ENCODE measurements at places on chromosomes 3 and 15.

- DNase-seq, result no peak
Observed at GRCh38 chr3:193850084-193850619, 257.1 kb downstream of the OPA1 start.

GRCh38 chr3:16113704-16114103 lies 60.8 kb upstream of the GALNT15 start:
- no peak for DNase-seq

- DNase-seq, result no peak
Observed at GRCh38 chr15:40151991-40152390, 8.9 kb upstream of the BUB1B start.

DNA sequence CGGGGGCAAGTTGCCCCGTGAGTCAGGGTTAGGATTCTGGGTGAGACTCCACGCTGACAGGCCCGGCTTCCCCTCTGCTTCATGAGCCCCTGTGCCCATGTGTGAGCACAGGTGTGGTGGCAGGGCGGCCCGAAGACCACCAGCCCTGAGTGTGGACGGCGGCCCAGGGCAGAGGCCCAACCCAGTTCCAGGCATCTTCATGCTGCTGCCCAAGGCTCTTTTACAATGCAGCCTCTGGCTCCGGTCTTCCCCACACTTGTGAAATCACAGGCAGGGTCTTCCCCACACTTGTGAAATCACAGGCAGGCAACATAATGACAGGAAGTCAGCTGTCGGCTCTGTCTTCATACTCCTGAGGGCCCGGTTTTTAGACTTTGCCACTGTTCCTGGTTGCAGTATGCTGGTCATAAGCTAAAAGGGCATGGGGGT lies 78.8 kb downstream of the AAGAB start:
- no peak for DNase-seq

DNA sequence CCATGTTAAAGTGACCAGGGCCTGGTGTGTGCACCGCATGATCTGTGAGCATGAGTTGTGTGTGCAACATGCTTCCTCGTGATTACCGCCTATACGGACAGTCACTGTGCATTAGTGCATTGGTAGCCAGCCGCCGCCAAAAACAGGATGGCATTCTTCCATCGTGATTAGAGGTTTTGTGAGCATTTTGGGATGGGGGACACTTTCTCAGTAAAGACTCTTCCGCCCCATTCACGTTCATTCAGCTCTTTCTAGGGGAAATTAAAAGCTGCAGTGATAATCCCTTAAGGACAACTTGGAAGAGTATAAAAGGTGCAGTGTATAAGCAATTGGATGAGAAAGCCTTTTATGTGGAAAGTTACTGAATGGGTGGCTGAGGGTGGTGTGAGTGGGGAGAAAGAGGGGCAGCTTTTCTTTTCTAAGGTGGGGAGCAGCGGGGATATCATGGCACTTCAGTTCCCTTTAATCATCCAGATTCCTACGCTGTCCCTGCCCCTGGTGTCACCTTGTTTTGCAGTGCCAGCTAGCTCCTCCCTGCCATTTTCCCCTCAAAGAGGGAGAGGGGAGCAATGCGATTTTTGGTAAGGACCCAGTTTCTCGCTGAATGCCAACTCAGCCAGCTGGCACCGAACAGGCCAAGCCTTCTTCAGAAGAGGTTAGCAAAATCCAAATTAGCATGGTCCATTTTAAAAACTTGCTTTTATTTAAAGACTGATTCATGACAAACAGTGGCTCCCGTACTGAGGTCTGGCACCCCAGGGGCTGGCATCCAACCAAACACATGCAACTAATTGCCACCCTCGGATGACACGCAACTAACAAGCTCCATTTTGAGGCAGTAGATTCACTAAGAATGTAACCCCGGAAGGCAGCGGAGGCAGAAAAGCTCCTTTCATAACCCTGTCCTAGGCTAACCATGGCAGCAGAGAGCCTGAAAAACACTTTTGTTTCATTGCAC lies 447.8 kb downstream of the FHIT start:
- DNase-seq, result no peak

DNA sequence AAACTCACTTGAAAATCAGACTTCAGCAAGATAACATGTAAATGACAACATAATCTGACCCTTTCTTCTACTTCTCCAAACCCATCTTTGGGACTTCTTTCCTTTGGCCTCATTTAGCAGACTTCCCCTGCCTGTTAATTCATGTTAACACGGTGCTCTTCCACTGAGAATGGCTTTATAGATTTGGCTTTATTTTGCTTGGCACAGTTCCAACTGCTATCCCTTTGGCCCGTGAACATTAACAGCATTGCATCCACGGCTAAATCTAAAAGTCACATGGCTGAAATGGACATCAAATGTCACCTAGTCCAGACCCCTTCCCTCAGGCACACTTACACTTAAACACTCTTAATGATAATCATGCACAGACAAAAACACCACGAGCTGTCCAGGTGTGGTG lies 3.8 kb downstream of the ZMAT3 start:
- DNase-seq, result no peak

- DNase-seq, result no peak
Observed at GRCh38 chr3:75294124-75294523, 370.0 kb upstream of the FRG2C start.

DNA sequence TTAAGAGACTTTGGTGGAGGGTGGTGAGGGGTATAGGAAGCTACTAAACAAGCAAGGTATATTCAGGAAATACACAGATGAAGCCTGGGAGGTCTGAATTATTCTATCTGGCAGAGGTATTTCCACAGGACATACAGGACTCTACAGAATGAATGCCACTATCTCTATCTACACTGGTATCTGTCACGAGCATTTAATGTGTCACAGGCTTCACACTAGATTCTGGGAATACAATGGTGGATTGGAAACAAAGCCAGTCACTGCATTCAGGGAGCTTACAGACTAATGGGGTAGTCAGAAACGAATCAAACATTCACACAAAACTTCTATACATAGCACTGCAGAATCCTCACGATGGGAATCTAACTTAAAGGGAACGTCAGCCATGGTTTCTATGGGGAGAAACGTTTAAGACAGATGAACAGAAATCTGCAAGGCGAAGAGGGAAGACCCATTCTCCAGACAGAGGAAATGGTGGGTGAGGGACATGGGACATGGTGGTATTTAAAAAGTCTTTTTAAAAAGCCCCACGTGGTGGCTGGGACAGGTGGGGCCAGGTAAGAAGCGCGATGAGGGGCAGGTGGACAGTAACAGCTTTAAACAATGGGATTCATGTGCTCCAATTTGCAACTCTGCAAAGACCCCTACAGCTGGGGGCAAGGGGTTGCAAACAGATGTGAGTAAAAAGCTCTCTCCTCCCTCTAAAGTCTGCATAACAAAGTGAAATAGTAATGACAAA lies 16.5 kb downstream of the LRIG1 start:
- no peak for DNase-seq

DNA sequence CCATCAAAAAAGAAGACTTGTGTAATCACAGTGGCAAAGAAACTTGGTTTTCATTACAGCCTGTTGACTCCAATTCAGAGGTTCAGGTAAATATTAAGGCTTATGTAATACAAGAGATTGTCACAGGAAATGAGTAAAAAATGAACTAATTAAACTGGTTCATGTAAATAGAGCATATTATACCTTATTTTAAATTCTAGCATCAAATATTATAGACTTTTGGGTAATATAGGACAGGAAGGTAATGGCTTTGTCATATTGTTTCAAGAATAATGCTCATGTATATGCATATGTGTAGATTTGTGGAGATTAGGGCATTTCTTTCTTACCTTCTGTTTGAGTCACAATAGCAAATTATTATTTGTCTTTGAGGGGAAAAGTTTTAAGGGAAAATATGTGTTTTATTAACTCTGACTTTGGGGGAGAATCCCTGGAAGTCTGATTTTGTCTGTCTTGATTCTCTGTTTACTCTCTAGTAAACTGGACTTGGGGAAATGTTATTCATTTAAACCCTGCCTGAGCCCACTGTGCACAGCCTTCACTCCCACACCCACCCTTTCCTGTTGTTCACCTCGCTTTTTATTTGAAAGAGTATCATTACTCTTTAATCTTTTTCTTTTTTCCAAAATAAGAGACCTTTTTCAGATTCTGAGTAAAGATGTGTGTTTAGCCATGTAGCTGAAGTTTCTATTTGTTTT lies 43.0 kb downstream of the RASA2 start:
- DNase-seq, result peak; percentile 10

DNA sequence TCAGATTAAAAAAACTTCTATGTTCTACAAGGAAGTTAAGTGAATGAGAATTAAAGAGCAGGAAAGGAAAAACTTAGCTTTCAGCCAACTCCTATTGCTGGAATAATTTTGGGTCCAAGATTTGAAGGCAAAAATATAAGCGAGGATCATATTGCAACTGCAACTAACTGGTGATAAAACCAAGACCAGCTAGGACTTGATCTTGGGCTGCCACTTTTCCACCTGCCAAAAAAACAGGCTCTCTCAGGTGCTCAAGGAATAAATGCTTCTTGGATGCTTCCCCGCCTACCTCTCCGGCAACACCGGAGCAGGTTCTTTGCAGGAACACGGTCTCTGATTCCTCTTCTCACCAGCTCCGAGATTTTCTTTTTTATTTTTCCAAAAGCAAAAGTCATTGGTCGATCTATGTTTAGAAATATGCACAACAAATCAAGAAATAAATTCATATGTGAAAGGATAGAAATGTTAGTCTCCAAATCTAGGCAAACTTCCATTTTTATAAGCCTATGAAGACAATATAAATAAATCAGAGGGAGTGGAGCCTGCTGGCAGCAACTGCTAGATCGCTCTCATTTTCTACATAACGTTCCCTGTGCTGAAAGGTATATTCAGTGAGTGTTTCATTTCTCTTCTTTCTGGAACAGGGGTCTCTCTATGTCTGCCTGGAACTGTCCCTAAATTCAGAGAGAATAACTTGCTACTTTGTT lies 241.9 kb downstream of the NTRK3 start:
- no peak for DNase-seq

DNA sequence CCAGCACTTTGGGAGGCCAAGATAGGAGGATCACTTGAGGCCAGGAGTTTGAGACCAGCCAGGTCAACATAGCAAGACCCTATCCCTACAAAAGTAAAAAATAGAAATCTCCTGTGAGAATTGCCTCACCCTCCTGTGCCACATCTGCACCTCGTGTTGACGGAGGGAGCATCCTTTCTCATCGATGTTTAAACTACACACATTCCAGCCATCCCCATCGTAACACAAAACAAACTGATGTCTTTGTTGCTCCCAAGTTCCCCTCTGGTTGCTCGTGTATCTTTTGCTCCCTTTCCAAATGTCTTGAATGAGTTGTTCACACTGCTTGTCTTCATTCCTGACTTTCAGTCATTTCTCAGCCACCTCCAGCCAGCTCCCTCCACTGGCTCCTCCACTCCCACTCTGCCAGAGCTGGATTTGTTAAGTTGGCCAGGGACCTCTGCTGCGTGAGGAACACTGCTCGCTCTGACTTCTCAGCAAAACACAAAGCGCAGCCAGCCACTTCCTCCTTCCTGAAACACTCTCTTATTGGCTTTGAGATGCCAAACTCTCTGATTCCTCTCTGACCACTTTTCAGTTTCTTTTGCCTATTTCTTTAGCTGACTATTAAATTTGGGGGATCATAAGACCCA lies 53.6 kb upstream of the ATP13A3 start:
- DNase-seq, result no peak

DNA sequence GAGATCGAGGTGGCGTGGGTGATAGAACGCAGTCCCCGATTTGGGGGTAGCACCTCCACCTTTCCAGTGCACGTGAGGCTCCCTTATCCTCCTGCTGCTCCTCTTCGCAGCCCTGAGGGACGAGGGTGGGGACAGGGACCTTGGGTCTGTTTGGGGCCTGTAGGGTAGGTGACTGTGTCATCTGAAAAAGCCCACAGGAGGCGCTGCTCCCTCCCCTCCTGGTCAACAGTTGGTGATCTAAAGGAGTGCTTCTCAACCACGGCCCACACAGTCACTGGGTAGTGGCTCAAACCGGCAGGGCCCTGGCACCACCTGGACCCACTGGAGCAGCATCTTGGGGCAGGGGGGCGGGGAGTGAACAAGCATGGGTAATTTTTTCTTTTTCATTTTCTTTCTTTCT lies 7.1 kb downstream of the LRRK1 start:
- DNase-seq, result no peak

GRCh38 chr3:189229196-189229828 lies 57.5 kb downstream of the TPRG1 start:
- no peak for DNase-seq

DNA sequence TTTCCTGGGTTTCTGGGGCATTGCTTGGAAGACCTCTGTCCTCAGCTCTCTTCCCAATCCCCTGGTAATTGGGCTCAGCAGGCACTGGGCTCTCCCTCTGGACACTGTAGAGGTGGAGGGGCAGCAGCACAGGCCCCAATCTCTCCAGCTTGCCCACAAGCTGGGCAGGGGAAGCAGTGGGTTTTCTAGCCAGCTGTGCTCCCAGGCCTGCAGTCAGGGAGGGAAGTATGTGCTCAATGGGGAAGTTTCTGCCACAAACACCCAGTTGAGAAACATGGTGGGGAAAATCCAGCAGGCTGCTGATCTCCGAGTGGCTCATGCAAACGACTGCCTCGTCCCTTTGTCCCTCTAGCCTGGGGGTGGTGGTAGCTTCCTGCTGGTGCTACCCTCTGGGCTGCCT lies 12.8 kb upstream of the RFT1 start:
- no peak for DNase-seq

GRCh38 chr15:70613271-70613670 lies 150.1 kb downstream of the UACA start:
- DNase-seq, result no peak

- no peak for DNase-seq
Observed at GRCh38 chr3:126118591-126118990, 34.7 kb upstream of the SLC41A3 start.

DNA sequence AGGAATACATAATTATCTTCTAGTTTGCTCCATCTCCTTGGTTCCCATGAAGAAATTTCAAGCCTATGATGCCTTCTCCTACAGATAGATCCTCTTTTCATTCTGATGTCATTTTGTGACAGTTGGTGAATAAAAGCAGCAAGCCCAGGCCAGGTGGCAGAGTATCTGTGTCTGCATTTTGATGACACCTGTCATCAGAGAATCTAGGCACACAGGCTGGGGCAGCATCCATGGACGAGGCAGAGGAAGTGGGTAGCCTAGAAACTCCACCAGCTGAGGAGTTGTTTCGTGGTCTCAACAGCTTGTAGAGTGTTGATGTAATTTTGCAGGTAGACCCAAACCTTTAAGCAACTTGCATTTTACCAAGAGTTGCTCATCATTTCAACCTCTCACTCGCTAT lies 269.8 kb downstream of the FEZF2 start:
- DNase-seq, result no peak

DNA sequence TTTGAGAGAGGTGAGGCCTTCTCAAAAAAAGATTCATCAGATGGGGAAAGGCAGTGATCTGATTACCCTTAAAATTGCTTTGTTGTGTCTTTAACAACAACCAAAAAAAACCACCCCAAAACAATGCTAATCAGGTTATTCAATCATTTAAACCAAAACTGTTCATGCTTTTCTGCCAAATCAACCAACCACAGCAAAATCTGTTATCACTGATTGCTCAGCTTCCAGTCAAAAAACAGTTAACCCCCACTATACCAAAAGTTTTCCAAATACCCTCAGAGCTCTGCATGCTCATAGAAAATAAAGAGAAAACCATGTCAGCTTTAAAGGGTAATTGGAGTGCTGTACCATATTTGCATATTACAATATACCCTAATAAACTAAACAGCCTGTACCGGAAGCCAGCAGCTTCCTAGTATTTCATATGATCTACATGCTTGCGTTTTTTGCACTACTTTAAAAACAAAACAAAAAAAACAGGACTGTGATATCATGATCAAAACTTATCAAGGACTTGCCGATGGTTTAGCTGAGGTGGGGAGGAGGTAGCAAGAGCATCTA lies 22.8 kb downstream of the SATB1 start:
- no peak for DNase-seq

All from stimulated activated CD8-positive, alpha-beta memory T cell treated with anti-CD3 and anti-CD28 coated beads, Interleukin-7, amount 100 ng/mL, for 4 hours (primary cell).